ENCODE measurements at places on chromosomes 12 and 14.

DNA sequence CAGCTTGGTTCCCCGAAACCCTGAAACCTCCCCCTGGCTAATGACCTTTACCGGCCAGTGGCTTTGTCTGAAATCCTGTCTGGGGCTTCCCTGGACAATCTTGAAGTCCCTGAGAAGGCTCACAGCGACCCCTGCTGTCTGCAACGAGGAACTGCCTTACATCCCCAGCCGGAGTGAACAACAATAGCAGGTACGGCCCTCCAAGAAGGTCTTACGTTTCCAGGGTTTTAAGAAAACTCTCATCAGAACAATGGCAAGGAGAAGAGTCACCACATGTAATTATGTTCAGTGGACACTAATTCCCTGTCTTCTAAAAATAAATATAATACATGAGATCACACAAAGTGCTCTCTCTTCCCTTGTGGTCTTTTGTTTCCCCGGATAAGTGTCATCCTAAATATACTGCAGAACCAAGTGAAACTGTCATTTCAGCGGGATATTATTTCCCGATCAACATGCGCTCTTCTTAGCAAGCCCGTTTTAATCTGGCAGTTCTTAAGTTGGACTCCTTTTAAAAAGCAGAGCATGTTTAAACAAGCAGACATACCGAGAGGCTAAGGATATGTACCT is 53.3 kb downstream of the RBM19 start:
- DNase-seq: peak; percentile 5

DNA sequence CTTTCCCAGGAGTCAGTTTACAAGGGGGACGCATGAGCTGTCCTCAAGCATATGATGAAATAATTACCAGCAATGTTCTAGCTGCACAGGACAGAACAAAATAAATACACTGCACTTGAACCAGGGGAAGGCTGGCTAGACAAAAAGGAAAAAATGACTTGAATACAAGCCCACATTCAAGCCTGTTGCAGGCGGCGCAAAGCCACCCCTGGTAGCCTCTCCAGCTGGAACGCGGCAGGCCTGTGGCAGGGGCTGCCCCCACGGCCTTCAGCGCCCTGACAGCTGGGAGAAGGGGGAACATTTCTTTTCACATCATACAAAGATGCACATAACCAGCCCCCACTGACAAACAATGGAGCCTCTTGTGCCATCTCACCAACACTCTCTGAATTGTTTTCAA is 57.1 kb downstream of the TRAFD1 start:
- no peak for DNase-seq

- no peak for DNase-seq
These were observed 1300.5 kb upstream of the TMEM132C start for GRCh38 chr12:126966498-126966897.

DNA sequence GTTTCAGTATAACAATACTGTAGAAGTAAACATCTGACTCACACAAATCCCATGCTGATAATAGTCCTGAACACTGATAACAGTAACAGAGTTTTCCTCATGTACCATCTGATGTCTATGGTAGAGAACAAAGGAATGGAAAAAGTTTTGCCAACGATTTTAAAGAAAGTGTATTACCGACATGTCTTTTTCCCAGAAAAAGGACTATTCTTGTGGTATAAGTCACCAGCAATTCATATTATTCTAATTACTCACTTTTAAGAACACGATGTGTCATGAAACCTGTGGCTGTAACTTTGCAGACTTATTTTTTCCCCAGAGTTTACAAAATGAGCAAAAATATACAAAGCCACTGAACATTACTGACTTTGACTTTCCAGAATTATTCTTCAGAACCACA is 40.1 kb upstream of the DCN start:
- no peak for DNase-seq

- DNase-seq: no peak
These were observed 37.7 kb downstream of the PPFIBP1 start for GRCh38 chr12:27561535-27562350.

DNA sequence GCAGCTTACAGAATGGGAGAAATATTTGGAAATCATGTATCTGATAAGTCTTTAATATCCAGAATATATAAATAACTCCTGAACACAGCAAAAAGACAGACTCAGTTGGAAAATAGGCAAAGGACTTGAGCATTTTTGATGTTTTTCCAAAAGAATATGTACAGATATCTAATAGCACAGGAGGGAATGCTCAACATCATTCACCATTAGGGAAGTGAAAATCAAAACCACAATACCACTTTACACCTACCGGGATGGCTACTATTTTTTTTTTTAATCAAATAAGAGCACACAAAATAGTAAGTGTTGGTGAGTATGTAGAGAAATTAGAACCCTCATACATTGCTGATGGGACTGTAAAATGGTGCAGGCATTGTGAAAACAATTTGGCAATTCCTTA is 75.6 kb downstream of the ANO6 start:
- no peak for DNase-seq

DNA sequence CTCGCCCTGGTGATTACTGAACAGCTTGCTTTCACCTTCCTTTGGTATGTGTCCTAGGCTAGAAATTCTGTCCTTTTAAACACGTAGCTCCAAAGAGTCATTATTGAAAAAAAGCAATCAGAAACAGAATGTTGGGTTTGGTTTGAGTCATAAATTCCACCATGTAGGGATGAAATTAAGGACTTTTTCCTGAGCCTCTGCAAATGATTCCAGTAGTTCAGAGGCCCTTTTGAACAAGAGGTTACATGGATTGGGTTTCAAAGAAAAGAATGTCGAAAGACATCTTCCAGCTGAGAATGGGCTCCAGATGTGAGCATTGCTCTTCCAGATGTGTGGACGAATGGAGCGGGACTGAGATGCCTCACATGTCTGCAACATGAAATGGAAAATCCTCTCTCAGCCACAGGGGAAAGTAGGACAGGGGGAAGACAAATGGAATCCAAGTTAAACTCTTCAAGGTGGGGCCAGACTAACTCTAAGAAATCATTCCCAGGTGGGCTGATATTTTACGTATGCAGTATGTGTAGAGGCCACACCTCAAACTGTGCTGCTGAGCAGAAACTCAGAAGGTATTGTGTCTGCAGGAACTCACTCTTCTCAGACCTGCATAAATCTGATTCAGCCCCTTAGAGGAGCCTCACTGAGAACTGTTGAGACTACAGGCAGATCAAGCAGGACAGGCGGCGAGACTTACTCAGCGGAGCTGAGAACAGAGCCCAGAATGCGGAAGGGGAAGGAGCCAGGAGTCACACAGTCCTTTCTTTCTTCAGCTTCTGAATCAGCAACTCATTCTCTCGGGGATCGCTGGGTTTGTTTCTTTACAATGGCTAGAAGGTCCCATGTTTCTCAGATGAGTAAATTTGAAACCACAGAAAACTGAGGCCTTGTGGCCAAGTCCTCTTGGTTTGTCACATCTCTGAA is 23.3 kb upstream of the EMP1 start:
- no peak for DNase-seq

DNA sequence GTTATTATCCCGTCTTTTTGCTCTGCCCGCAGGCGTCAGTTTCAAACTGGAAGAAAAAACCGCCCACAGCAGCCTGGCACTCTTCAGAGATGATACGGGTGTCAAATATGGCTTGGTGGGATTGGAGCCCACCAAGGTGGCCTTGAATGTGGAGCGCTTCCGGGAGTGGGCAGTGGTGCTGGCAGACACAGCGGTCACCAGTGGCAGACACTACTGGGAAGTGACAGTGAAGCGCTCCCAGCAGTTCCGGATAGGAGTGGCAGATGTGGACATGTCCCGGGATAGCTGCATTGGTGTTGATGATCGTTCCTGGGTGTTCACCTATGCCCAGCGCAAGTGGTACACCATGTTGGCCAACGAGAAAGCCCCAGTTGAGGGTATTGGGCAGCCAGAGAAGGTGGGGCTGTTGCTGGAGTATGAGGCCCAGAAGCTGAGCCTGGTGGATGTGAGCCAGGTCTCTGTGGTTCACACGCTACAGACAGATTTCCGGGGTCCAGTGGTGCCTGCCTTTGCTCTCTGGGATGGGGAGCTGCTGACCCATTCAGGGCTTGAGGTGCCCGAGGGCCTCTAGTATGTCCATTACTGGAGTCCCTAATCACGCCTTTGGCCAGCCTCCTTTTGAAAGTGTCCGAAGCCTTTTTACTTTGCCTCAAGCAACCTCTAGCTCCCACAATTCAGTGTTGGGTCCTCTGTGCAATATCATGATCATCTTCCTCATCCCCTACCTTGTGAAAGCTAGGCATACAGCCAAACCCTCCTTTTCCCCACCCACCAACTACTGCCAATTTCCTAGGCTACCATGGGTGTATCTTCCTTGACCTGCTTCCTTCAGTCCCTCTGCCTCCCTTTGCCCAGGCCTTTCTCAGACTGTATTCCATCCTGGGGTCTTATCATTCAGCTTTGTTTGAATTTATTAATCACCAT is 891 bp downstream of the SPRYD4 start:
- DNase-seq: no peak

GRCh38 chr12:96445691-96446583 is 43.4 kb upstream of the CFAP54 start:
- DNase-seq: peak; percentile 26

- no peak for DNase-seq
These were observed 3.7 kb downstream of the LETMD1 start for GRCh38 chr12:51051787-51052186.

DNA sequence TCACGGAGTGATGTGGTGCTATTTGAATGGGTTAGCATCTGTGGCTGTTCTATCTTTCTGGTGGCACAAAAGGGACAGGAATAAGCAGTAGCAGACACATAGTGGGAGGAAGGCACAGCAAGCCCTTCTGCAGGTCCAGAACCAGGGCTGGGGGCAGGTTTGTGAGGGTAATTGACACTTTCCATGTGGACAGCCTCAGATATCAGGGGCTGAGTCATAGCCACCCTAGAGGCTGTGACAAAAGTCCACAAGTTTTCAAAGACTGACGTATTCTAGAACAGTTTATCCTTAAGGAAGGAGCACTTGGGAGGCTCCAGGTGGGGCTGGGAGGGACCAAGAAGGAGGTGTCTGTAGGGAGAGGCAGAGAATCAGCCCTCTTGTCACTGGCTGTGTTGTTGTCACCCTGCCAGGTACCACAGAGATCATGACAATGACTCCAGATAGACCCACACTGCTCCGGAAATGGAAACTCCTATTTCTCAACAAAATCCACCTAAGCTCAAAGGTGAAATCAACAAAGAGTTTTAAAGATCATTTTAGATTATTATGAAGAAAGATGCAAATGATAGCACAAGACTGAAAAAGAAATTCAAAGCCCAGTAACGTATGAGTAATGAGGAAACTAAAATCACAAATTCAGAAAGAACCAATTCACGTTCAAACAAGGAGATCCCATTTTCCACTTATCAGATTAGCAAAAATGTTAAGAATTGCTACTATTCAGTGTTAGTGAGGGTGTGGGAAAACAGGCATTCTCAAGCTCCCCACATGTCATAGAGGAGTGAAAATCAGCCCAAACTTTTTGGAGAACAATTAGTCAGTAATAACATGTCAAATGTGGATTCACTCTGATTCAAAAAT is 48.3 kb downstream of the NFKBIA start:
- DNase-seq: no peak

- DNase-seq: no peak
These were observed 93.8 kb downstream of the TMEM30B start for GRCh38 chr14:61187196-61187905.

- DNase-seq: no peak
These were observed 14.8 kb downstream of the IRAK3 start for GRCh38 chr12:66203820-66204219.

GRCh38 chr12:53355121-53355520 is 19.0 kb upstream of the SP7 start:
- DNase-seq: no peak

DNA sequence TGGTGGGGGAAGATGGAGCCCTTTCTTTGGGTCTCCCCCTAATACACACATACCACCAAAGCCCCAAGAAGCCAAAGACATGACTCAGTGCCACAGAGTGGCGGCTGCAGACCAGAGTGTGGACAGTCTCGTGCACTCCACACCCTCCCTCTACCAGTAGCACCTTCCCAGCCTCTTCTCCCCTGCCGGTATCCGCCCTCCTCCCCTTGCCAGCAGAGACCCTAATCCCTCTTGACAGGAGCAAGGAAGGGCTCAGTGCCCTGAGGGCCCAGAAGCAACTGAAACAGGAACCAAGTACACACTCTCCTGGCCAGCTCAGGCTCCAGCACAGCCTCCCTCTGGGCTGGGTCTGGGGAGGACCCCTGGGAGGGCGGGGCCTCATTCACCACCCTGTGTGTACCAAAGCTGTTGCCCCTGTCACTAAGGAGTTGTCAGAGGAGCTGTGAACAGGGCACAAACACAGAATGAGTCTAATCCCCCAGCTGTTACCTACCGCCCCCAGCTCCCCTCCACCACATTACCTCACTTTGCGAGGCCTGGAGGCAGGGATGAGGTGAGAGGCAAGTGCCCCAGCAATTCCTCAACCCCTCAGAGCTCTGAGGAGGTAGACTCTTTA is 8.2 kb downstream of the SPRYD3 start:
- no peak for DNase-seq

DNA sequence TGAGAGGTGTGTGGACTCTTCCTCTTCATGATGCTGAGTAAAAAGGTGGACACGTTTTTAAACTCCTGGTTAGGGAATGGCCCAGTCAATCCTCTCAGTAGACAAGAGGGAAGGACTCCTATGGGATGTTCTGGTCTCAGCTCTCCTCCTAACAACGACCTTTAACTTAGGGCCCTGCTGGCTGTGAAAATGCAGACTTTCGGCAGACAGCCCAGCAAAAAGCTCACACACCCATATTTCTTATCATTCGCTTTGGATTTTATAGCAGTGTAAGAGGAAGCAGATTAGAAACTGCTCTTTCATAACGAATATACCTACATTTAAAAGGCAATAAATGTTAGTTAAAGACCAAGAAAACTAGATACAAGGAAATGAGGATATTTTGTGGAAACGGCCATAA is 18.0 kb upstream of the YARS2 start:
- DNase-seq: no peak

DNA sequence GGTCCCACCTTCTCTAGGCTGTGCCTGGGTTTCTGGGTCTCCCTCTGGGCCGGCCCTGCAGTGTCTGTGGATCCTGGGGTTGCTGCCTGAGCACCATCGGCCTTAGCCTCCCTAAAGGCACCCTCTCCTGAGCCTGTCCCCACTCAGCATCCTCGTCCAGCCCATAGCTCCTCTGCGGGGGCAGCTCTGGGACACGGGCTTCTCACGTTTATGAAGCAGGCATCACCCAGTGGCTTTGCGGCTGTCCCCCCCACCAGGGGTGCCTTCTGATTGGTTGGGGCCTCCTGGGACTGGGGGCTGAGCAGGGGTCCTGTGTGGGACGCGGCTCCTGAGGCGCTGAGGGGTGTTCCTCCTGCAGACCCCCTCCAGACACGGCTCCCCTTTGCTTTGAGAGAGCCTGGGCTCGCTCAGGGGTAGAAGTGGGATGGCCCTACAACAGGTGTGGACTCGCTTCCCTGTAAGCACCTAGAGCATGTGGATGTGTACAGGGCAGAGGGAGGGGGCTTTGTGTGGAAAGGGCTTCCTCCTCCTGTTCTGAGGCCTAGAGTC is 10.7 kb downstream of the ULK1 start:
- DNase-seq: no peak

DNA sequence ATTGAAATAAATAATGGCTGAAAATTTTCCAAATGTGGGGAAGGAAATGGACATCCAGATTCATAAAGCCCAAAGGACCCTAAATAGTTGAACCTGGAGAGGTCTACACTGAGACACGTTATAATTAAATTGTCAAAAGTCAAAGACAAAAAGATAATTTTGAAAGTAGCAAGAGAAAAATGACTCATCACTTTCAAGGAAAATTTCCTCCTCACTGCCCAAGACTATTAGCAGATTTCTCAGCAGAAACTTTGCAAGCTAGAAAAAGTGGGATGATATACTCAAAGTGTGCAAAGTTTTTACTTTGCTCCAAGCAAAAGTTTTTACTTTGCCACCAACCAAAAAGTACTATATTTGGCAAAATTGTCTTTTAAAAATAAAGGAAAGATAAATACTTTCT is 15.9 kb upstream of the KRT83 start:
- DNase-seq: no peak

- DNase-seq: no peak
These were observed 59.9 kb downstream of the SETD3 start for GRCh38 chr14:99420711-99421110.
